ENCODE measurements at places on chromosomes 2 and 18.

- no peak overlapping the region for H3K4me3 ChIP-seq
- peaks cover 49% of the 10 kb centered on the region for H3K27me3 ChIP-seq
- H3K4me1 ChIP-seq = no peaks in the 10 kb centered on the region
These were observed 1.6 kb downstream of the OR6B3 start for GRCh38 chr2:240051697-240052096.

DNA sequence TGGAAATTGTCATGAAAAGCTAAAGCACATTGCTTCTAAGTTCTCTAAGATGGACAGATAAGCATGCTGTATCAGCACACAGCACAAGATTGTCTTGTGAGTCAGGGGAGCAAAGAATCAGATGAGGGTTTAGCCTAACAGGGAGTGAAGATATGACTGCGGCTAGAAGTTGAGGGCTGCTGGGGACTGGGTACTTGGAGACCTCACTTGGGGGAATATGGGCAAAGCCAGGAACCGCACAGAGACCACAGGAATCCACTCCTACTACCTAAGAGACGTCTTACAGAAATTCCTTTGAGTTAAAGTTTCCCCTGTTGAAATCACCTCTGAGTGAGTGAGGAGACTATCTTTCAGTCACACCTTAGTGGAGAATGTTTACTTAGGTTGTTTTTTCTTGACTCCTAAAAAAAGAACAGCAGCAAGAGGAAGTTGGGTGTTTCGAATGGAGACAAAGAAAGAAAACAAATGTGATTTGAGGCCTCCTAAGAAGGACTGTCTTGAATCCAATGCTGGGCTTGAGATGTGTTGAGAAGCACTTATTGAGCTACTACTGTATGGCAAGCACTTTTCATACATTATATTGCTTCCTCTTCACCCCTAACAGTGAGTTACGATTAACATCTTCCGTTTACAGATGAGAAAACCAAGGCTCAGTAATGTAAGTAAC lies 100.7 kb downstream of the ANKRD44 start:
- no peaks in the 10 kb centered on the region for H3K27me3 ChIP-seq
- H3K4me1 ChIP-seq = peaks cover 51% of the 10 kb centered on the region
- no peak overlapping the region for H3K4me3 ChIP-seq
- H3K27ac ChIP-seq = peak overlapping the region; percentile 0
- no peaks in the 10 kb centered on the region for H3K36me3 ChIP-seq

DNA sequence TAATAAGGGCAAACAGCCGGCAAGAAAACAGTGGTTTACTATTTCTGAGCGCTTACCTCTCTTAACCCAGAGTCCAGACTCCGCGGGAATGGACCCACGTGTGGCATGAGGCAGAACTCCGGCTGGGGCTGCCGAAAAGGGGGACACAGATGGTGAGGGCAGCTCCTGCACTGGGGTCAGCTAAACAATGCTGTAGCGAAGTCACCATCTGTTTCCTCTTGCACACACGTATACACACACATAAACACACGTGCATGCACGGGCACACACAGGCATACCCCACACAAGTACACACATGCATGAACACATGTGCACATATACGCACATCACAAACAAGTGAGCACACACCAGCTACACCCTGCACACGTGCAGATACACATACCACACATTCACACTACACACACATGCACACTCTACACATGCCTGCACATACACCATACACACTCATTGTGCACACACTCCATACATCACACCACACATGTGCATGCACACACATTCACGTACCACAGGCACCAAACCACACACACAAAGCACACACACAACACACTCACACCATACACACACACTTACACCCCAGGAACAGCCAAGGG lies 105.9 kb upstream of the ID2 start:
- H3K4me1 ChIP-seq = peaks cover 65% of the 10 kb centered on the region
- no peak for DNase-seq
- H3K27me3 ChIP-seq = no peaks in the 10 kb centered on the region

DNA sequence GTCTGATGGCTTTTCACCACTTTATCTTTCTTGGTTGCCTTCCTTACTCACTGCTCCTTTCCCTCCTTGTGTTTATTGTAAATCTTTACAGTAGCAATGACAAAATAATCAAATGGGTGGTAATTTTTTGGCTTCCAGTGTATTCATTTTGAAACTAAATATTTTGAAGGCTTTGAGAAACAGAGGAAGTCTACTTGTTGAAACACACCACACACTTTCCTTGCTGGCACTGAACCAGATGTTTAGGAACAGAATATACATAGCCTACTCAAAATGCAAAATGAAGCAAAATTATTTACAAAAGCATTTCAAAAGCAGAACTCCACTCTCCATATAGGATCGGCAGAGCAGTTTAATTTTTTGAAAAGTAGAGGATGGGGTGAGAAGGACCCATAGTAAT lies 189.8 kb downstream of the LTBP1 start:
- no peak overlapping the region for H3K4me3 ChIP-seq
- no peak overlapping the region for H3K27ac ChIP-seq
- DNase-seq = no peak
- no peaks in the 10 kb centered on the region for H3K36me3 ChIP-seq

DNA sequence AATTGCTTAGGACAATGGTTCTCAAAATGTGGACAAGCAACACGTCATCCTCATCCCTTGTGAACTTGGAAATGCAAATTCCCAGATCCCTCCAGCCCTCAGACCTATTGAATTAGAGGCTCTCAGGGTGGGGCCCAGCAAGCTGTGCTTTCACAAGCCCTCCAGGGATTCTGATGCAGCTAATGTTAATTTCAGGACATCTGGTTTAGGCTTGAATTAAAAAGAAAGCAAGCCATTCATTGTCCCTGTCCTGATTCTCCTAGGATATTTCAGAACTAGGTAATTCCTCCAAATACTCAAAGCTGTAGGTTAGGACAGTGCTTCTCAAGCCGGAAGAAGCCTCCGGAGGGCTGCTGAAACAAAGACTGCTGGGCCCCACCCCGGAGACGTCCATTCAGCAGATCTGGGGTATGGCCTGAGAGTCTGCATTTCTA lies 26.0 kb upstream of the GLI2 start:
- H3K27me3 ChIP-seq = peaks cover 27% of the 10 kb centered on the region
- DNase-seq = no peak
- H3K36me3 ChIP-seq = no peaks in the 10 kb centered on the region
- no peak overlapping the region for H3K4me3 ChIP-seq
- no peak overlapping the region for H3K27ac ChIP-seq
- H3K4me1 ChIP-seq = no peaks in the 10 kb centered on the region

- H3K4me1 ChIP-seq = peaks cover 11% of the 10 kb centered on the region
- H3K36me3 ChIP-seq = no peaks in the 10 kb centered on the region
- no peak overlapping the region for H3K4me3 ChIP-seq
- no peak overlapping the region for H3K27ac ChIP-seq
- DNase-seq = no peak
These were observed 140.8 kb downstream of the BCL11A start for GRCh38 chr2:60412620-60413019.

DNA sequence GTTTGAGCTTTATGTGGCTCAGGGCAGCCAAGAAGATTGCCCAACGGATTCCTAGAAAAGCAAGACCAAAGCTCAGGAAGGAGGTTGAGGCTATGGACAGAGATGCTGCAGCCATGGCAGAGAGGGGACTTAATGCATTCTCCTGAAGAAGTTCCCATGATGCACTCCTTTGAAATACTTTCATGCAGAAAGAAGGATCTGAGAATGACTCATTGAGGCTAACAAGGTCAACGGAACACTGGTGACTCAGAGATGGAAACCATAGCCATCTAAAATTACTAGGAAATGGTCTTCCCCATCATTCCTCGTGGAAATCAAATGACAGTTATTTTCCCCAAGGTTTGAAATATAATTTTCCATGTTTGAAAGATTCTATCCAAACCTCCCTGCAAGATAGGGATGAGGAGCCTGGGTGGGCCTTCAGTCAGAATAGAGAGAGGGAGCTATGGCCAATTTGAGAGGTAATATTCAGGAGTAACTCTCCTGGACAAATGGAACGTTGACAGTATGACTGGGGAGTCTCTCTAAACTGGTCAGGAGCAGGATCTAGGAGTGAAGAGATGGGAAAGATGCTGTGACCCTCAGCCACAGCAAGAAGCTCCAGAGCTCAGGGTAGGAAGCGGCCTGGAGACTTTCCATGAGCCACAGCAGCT lies 63.0 kb downstream of the REEP1 start:
- no peaks in the 10 kb centered on the region for H3K4me1 ChIP-seq
- H3K27me3 ChIP-seq = no peaks in the 10 kb centered on the region
- no peaks in the 10 kb centered on the region for H3K36me3 ChIP-seq
- DNase-seq = no peak
- no peak overlapping the region for H3K4me3 ChIP-seq
- H3K27ac ChIP-seq = no peak overlapping the region

DNA sequence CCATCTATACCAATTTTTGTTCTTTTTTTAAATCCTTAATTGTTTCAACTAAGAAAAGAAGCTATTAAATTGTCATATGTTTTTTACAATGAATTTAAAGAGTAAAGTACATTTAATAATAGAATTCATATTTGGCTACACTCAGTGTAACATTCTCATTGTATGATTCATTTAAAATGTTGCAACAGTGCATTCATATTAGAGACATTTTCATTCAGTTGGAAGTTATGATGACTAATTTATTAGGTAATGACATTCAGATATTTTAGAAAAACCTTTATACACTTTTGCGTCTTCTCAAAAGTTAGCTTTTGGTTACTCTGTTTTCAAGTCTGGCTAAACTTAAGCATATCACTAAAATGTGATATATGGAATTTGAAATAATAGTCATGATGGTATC lies 887.5 kb upstream of the NRXN1 start:
- H3K27me3 ChIP-seq = no peaks in the 10 kb centered on the region
- H3K4me3 ChIP-seq = no peak overlapping the region
- no peak overlapping the region for H3K27ac ChIP-seq

DNA sequence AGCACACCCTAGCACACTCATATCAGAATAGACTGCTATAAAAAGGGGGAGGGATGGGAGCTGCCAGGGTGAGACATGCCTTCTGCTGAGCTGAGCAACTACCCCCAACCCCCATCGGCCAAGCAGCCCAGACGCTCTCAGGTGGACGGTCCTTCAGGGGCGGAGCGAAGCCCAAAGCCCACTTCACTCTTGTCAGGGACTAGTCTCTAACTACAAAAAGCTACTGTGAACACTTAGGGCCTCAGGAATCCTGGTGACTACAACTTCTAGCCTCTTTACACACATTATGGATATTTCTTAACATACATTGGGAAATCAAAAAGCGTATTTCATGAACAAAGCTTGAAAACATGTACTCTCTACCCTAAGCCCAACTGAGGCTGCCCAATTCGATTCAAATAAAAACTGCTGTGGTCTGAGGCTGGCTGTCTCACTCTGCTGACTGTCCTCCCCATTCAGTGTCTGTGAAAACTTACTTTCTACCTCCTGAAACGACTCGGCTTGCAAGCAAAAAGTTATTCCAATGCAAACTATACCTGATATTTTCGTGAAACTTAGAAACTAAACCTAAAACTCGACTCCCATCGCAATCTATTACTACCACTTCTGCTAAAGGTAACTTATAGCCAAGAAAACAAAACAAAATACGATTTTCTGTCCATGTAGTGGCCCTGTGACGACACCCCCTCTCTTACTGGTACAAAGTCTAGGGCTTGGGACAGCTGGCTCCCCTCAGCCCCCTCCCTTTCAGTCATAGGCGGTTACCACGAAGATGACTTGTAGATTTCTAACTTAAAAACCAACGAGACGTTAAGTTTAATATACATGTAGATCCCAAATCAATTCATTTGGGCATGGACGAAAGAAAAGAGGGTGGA lies 1.2 kb downstream of the SERTAD2 start:
- H3K4me3 ChIP-seq = peak overlapping the region; percentile 79
- H3K27me3 ChIP-seq = peaks cover 7% of the 10 kb centered on the region
- no peaks in the 10 kb centered on the region for H3K36me3 ChIP-seq
- H3K27ac ChIP-seq = peak overlapping the region; percentile 84

DNA sequence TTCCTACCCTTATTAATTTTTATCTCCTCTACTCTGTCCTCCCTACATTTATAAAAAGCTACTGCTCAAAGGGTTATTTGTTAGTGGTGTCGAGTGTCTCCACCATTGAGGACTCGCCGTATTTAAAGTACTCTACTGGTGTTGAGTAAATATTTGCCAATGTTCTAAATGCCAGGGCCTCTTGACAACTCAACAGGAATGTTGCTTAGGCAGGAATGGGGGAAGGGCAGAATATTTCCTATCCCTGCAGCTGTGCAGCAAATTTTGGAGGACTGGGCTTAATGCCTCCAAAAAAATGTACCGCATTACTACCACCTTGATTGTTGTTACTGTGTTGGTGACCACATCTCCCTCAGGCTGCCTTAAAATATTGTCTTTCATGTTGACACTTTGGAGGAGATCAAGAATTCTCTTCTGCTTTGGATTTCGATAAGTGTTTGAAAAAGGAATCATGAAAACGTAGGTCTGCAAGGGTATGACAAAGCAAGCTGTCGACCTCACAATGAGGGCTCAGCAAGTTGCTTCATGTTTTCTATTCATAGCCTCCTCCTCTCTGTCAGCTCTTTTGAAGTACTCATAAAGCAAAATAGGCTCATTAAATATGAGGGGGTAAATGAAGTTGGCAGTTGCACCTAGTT lies 84.3 kb downstream of the EFEMP1 start:
- no peak for DNase-seq
- no peak overlapping the region for H3K27ac ChIP-seq
- no peak overlapping the region for H3K4me3 ChIP-seq

DNA sequence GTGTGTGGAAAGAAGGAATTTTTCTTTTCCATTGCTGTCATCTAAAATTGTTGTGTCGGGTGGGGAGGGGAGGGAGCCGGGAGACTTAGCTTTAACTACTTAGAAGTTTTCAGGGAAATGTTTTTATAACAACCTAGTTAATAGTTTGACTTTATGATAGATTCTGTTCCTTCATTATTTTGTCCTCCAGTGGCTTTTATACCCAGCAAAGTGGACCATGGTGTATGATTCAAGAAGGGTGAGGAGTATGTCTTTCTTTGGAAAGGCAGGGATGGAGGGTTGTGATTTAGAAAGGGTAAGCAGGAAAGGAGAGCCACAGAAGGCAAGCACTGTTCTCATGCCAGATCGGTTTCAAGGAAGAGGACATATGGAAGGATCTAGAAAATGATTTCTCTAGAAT lies 261.8 kb downstream of the NEDD4L start:
- DNase-seq = no peak
- no peak overlapping the region for H3K27ac ChIP-seq
- H3K4me3 ChIP-seq = no peak overlapping the region
- no peaks in the 10 kb centered on the region for H3K4me1 ChIP-seq

DNA sequence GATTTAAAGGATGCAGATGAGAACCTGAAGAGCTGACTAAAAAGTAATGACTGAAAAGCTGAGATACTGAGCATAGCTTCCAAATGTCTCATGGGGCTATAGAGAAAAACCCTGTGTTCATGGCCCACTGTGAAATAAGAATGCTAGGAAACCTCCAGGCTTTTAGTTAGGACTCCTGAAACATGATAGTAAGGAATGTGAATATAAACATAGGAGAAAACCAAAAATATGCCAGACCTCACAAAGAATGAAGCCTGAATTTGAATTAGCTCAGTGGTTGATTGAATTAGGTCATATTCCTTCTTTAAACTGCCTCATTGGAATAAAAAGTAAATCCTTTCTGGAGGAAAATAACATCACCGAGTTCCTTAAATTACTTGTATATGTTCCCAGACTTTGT lies 194.5 kb upstream of the NXPH2 start:
- no peak overlapping the region for H3K27ac ChIP-seq
- no peak overlapping the region for H3K4me3 ChIP-seq
- DNase-seq = no peak
- no peaks in the 10 kb centered on the region for H3K27me3 ChIP-seq
- no peaks in the 10 kb centered on the region for H3K36me3 ChIP-seq
- no peaks in the 10 kb centered on the region for H3K4me1 ChIP-seq

- H3K27me3 ChIP-seq = peaks cover 3% of the 10 kb centered on the region
- H3K36me3 ChIP-seq = no peaks in the 10 kb centered on the region
- H3K4me1 ChIP-seq = no peaks in the 10 kb centered on the region
These were observed 107.1 kb downstream of the TWIST2 start for GRCh38 chr2:238954841-238955591.
